ENCODE measurements at places on chromosomes 12 and 14. TPM values are rescaled to one million over a fixed set of nuclear protein-coding genes. Genes with fewer than 3 reads are reported as not detected.

DNA sequence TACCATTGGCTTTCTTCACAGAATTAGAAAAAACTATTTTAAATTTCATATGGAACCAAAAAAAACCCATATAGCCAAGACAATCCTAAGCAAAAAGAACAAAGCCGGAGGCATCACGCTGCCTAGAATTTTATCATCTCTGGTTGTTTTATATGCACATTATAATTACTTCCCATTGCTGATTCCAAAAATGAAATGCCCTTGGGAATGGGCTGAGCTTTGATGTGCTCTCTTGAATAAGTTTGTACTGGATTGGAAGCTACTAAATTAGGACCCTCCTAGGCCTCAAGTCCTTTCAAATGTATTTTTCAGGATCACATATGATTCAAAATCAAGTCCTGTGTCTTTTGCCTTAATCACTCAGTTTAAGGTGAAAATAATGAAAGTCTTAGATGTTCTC, 58.9 kb upstream of the DUSP6 start:
- no peak for DNase-seq

- no peak for DNase-seq
These were observed 19.6 kb downstream of the MLXIP start for GRCh38 chr12:122097927-122098756.

SLC35E3 gene
- 1.5 TPM for total RNA-seq

- DNase-seq = no peak
These were observed 7.6 kb upstream of the FITM1 start for GRCh38 chr14:24122898-24123297.

CCDC197 gene
- not detected for total RNA-seq

GRCh38 chr12:85530456-85530855, 250.4 kb downstream of the ALX1 start:
- no peak for DNase-seq

LIMA1 gene
- 25.0 TPM for total RNA-seq

DNA sequence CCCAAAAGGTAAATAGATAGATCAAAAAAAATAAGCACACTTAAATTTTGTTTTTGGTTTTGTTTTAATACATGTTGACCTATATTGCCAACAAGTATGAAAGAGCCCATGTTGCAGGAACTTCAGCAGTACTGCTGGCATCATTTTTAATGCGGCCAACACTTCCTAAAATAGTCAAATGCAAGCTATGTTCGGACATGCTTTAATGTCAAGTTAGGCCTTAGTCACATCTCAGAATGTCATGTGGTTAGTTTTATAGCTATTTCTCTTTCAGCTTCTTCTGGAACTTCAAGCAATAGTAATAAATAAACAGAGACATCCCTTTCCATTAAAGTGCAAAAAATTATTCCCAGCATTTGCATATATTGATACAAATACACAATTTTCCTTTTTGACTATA, 153.4 kb downstream of the PIK3C2G start:
- DNase-seq = no peak

DNA sequence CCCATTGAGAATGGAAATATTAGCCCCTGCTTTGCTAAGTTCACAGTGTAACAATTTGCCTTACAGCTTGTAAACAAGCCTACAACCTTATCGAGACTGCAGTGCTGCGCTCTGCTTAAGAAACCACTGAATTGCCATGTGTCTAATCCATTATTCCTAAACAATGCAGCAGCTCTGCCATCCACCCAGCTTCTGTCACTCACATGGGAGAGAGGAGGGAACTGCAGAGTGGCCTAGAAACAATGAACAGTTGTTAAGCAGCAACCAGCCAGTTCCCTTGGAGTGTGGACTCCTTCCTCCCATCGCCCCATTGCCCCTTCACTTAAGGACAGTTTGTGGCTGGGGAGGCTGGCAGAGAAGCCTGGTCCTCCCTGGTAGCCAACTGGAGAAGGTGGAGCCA, 42.9 kb downstream of the TESPA1 start:
- peak; percentile 71 for DNase-seq

RASAL1 gene
- 1.4 TPM for total RNA-seq

FOXG1 gene
- 1.5 TPM for total RNA-seq

DNA sequence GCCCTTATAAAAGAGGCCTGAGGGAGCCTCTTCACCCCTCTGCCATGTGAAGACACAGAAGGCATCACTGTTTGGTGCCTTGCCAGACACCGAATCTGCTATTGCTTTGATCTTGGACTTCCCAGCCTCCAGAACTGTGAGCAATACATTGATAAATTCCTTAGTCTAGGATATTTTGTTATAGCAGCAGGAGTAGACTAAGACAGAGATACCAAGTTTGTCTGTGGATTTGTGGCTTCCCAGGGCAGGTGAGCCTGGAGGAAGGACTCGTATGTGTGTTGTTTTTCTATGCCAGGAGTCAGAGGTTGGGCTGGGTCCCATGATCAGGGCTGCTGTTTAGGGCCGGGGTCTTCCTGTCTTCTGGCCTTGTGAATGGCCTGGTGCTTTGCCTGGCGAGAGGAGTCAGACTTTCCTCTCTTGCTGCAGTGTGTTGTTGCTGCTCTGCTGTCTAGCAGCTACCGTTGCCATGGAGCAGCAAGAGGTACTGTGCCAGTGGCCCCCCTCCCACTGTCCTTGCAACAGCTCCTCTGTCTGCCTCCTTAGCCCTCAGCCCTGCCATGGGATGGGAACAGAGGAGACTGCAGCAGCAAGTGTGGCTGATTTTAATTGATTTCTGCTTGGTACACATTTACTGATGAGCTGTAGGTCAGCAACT, 111.2 kb downstream of the CHST11 start:
- DNase-seq = no peak

ZDHHC22 gene
- total RNA-seq = 0.31 TPM

DNA sequence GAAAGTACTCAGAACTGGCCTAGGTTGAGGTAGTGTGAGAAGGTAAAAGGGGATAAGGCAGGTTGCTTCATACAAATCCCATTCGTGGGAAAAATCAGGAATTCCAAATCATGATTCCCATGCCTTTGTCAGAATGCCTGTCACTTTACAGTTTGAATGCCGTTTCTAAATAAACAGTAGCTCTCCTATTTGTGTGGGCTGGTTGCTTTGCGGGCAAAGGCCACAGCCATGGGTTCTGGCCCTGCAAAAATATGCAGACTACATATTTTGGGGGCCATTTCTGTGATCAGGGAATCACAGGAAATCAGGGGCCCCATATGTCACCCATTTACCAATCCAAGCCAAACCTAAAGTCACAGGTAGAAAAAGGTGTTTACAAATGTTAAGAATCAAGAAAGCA, 161.3 kb upstream of the BMP4 start:
- DNase-seq = no peak

All from neural progenitor cell (in vitro differentiated cells).